LoVo (cell line): ENCODE measurements at places on chromosomes 12 and 14.

GRCh38 chr12:54988402-54989054, 4.0 kb upstream of the TESPA1 start:
- no peak for DNase-seq

- DNase-seq, result no peak
Measured at GRCh38 chr12:131066207-131066885, 112.6 kb downstream of the ADGRD1 start.

DNA sequence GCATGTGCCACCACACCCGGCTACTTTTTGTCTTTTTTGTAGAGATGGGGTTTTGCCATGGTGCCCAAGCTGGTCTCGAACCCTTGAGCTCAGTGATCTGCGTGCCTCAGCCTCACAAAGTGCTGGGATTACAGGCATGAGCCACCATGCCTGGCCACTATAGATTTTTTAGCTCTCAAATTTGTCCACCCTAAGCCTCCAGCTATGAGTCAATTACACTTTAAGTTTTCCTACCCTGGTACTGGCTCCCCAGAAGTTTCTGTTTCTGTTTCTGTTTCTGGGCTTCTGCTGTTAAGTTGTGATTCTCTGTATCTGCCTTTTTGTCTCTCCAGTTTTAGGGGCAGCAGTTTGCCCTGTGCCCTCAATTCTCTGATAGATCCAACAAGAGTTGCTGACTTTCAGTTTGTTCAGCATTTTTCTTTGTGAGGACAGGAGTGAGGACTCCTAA, 4.4 kb upstream of the TINF2 start:
- no peak for DNase-seq

GRCh38 chr14:77589099-77589498, 27.3 kb downstream of the SPTLC2 start:
- DNase-seq, result no peak

DNA sequence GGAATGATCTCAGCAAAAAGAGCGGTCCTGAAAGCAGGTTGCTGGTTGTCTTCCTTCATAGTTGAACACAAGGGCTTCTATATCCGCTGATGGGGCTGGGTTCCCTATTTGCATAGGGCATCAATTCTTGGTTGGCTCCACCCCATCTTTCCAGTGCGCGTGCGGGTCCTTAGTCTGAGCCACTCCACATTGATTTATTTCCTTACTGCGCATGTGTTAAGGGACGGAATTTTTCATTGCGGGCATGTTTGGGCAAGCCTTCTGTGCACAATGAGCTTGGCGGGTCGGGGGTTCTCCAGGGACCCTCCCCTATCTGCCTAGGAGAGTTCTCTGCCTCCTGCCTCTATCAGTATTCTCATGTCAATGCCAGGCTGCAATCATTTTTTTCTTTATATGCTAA, 21.2 kb upstream of the DLGAP5 start:
- DNase-seq, result no peak

DNA sequence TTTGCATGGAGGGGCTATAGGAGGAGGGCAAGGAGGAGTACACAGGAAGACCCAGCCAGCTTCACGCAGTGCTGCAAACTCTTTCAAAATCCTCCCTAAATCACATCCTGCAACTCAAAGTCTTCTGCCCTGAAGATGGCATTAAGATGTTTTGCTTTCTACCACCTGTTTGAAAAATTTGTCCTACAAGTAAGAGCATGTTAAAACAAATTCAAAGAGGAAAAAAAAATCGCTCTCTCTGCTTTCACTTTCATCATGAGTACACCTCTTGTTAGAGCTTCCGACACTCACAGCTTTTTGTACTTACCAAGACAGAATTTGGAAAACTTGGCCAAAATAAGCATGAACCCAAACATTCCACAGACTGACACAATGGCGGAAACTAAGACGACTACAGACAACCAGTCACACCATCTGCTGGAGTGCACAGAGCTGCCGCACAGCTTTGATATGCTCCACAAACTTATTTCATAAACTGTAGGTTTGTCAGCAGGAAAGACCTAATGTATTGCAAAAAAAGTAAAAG, 21.3 kb downstream of the GCH1 start:
- peak; percentile 27 for DNase-seq
